ENCODE measurements at places on chromosomes 4 and X.
A peak's percentile ranks its signal among the peaks of the same experiment; 100 is the strongest.

GRCh38 chr4:23828020-23828715 lies 61.7 kb downstream of the PPARGC1A start:
- no peak for DNase-seq

GRCh38 chr4:33425936-33426335 lies 2705.8 kb downstream of the PCDH7 start:
- DNase-seq: no peak

GRCh38 chrX:82775426-82775825 lies 732.7 kb upstream of the POU3F4 start:
- no peak for DNase-seq

DNA sequence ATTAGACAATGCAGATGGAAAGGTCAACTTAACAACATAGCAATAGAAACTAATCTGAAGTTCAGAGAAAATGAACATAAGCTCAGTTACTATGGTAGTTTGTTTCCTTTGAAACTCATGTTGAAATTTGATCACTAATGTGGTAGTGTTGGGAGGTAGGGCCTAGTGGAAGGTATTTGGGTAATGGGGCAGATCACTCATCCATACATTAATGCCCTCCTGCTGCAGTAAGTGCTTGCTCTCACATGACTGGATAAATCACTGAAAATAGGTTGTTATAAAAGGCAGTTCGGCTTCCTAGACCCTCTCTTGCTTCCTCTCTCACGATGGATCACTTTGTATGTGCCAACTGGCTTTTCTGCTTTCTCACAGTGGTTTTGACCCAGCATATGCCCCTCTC lies 567.4 kb upstream of the GALNT7 start:
- DNase-seq: no peak

GRCh38 chr4:120771907-120772306 lies 150.6 kb downstream of the PRDM5 start:
- no peak for DNase-seq

DNA sequence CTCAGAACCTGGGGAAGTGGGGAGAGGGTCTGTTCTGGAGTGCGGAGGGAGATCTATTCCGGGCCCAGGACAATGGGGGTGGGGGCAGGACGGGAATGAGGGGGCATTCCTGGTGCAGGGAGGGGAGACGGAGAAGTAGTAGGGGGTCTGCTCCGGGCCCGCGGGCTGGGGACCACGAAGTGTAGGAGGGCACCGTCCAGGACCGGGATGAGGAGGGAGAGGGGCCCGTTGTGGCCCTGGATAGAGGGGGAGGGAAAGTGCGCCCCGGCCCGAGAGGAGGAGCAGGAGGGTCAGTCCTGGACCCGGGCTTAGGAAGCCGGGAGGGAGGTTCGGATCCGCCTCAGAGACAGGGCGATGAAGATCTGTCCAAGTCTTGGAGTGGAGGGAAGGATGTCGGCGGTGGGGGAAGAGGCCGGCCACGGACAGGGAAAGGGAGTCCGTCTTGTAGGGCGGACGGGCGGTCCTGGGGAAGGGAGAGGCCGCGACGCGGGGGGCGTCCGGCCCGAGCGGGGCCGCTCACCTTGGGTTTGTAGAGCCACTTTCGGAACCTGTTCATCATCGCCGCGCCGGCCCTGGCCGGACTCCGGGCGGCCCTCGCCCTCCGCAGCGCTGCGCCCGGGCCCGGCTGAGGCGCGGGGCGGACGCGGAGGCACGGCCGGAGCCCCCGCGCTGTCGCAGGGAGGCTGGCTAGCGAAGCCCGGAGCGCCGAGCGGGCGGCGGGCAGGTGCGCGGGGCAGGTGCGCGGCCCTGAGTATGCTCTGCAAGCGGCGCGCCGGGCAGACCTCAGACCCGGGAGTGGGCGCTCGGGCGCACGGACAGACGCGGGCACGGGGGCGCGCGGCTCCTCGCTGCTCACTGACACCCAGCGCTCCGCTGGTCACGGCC lies at the start of gene ZFYVE28:
ZFYVE28 (minus strand) TSS at position 881 of the 885 bp plus-strand sequence; CDS start at position 559, 322 bp downstream.
- DNase-seq: no peak

- DNase-seq: no peak
Measured at GRCh38 chr4:7668271-7668670, 233.5 kb upstream of the PSAPL1 start.

GRCh38 chr4:183860731-183861130 lies 44.4 kb upstream of the STOX2 start:
- DNase-seq: no peak

DNA sequence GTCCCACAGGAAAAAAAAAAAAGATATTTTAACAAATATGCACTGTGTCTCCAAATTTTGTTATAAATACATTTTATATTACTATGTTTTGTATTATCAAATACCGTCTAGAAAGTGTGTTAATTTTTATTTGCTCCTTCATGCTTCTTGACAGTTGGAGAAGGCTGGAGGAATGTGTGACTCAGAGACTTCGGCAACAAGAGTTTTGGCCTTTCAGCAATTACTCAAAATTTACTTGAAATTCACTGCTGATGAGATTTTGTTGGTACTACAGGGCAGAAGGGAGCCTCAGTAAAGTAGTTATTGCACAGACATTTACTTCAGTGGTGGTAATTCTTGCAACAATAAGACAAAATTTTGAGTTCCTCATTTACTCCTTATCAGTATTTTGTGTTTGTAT lies 2164.0 kb downstream of the PCDH7 start:
- no peak for DNase-seq

GRCh38 chrX:111431001-111431400 lies 19.0 kb upstream of the DCX start:
- DNase-seq: no peak

DNA sequence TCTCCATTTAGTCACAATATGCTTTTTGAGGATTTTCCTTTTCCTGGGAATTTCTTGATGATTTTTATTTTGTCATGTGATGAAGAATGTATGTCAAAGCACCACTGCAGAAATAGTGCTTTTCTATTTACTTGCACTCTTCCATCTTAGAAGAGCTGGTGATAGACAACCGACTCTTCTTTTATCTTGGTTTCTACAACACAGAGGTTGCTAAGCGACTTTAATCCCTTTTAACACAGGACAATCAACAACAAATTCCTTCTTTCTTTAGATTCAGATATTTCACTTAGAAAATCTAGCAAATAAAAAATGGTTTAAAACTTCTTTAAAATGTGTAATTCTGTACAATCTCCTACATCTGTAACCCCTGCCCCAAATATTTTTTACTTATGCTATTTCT lies 34.6 kb downstream of the TET2 start:
- no peak for DNase-seq

- peak; percentile 5 for DNase-seq
Measured at GRCh38 chr4:147617841-147618691, 869 bp downstream of the TMEM184C start.

- DNase-seq: no peak
Measured at GRCh38 chr4:45043911-45044310, 317.6 kb upstream of the GNPDA2 start.

- DNase-seq: no peak
Measured at GRCh38 chrX:123489011-123489410, 243.8 kb downstream of the THOC2 start.

- DNase-seq: no peak
Measured at GRCh38 chrX:96987228-96987627, 103.5 kb downstream of the RPA4 start.

- no peak for DNase-seq
Measured at GRCh38 chr4:132934911-132935310, 214.2 kb upstream of the PCDH10 start.

DNA sequence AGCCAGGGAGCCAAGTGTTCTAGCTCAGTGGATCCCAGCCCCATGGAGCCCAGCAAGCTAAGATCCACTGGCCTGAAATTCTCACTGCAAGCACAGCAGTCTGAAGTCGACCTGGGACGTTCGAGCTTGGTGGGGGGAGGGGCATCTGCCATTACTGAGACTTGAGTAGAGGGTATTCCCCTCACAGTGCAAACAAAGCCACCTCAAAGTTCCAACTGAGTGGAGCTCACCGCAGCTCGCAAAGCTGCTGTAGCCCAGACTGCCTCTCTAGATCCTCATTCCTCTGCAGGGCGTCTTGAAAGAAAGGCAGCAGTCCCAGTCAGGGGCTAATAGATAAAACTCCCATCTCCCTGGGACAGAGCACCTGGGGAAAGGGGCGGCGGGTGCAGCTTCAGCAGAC lies 226.3 kb downstream of the ZIC3 start:
- DNase-seq: no peak

DNA sequence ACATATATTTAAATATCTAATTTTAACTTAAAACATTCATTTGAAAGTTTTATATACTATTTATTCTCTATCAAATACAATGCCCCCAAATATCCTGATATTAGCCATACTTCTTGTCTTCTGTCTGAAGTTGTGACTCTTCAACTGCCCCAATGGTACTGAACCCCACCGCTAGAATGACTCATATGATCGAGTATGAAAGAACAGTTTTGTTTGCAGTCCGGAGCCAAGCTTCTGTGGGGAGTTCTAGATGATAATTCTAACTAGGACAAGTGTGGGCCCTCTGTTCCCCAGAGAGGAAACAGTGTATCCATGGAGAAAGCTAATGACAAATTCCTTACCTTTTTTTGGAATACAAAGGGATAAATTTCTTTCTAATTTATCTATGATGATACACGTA lies 24.7 kb upstream of the CT47A1 start:
- DNase-seq: no peak

DNA sequence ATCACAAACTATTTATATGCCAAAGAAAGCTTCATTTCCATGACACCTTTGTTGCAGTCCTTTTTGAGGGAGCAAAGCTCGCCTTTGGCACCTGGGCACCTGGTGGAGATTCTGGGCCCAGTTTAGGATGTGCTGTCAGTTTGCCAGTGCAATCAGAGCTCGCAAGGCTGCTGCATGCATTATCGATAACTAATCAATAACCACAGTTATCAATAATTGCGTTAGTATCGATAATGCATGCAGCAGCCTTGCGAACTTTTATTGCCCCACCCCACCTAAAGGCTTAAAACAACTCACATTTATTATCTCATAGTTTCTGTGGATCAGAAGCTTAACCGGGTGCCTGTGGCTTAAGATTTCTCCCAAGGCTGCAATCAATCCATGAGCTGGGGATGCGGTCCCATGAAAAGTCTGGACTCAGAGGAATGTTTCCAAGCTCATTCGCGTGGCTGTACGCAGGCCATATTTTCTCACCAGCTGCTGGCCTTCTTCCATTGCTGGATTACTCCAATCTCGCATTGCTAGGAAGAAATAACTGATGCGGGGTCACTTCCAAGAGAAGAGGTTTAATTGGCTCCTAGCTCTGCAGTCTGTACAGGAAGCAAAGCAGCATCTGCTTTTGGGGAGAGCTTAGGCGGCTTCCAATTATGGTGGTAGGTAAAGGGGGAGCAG lies 6.2 kb upstream of the AFAP1 start:
- DNase-seq: no peak

DNA sequence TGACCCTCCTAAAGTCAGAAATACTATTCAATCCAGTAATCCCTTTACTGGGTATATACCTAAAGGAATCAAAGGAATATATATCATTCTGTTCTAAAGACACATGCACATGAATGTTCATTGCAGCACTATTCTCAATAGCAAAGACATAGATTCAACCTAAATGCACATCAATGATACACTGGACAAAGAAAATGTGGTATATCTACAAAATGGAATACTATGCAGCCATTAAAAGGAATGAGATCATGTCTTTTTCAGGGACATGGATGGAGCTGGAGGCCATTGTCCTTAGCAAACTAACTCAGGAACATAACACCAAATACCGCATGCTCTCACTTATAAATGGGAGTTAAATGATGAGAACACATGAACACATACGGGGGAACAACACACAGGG lies 306.0 kb upstream of the EPHA5 start:
- DNase-seq: no peak

- no peak for DNase-seq
Measured at GRCh38 chr4:6705646-6706045, 4.0 kb downstream of the MRFAP1L1 start.

- DNase-seq: no peak
Measured at GRCh38 chrX:115373308-115373707, 83.8 kb downstream of the LUZP4 start.

- DNase-seq: no peak
Measured at GRCh38 chr4:184955636-184956035, 62.7 kb upstream of the HELT start.

DNA sequence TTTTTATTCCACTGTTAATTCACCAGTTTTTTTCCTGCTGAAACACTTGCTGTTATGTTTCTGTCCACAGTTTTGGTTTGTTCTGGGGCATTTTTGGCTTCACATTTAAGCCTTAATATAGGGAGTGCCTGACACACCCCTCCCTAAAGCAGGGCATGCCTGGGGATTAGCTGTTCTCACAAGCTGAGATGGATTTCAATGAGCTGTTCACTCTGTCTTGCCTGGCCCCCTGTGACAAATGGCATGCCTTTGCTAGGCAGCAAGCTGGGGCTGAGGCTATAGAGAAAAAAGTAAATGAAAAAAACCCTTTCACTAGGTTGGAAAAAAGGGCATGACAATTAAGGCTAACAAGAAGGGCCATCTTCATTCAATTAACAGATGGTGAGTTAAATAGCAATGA lies 22.4 kb downstream of the LPAR4 start:
- no peak for DNase-seq

GRCh38 chr4:175954685-175955084 lies 111.0 kb upstream of the WDR17 start:
- no peak for DNase-seq

- DNase-seq: no peak
Measured at GRCh38 chrX:87873347-87873941, 355.8 kb downstream of the KLHL4 start.

DNA sequence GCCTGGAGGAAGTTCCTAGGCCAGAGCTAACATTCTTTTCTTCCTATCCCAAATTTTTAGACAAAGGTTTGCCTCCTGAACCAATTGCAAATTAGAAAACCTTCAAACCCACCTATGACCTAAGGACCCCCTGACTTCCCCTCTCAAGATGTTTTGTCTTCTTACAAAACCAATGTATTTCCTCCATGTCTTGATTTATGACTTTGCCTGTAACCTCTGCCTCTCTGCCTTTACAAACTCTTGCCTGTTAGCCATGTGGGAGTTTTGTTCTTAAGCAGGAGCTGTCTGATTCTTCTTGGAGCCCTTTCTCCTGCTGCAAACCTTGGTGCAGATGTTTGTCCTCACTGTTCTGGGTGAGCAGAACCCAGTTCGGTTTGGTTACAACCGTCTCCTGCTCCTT lies 222.3 kb upstream of the BOD1L1 start:
- DNase-seq: no peak

DNA sequence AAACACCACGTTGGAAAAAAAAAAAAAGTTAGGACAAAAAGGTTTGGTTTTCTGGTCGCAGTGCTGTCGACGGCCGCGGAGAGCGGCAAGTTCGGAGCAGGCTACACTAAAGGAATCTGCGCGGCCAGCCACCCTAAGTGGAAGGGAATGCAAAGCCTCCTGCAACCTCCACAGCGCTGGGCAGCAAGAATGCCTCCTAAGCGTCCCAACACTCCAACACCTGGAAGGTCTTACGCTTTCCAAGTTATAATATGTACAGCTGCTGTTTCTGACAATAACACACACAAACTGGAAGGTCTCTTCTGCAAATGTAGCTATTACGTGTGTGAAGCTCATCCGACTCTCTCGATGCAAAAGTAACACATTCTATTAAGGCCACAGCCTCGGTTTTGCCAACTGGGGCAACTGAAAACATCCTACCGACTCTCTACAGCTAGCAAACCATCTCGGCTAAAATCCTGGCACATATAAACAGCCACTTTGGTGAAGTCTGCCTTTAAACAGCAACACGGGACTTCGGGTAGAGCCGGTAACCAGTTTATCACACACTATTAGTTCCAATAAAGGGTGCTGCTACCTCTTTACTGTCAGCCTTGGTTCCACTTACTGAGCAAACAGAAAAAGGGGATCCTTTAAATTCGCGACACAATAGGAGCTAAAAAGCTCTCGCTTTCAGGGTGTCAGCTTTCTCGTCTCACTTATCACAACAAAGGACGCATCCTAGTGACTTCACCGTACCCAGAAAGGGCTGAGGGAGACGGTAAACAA lies 895 bp downstream of the SMIM14 start:
- DNase-seq: no peak
